HFFc6 (cell line): ENCODE measurements at places on chromosomes 3 and 15. TPM values are rescaled to one million over a fixed set of nuclear protein-coding genes. Genes with fewer than 3 reads are reported as not detected.

GRCh38 chr3:48692551-48692950 lies 6.8 kb upstream of the NCKIPSD start:
- peaks cover 31% of the 10 kb centered on the region for H3K36me3 ChIP-seq
- DNase-seq, result no peak
- peak overlapping the region; percentile 97 for H3K27ac ChIP-seq
- peaks cover 4% of the 10 kb centered on the region; the same call in 1 of the 2 replicates for H3K27me3 ChIP-seq

- no peak overlapping the region for H3K4me3 ChIP-seq
- peaks cover 25% of the 10 kb centered on the region for H3K4me1 ChIP-seq
- no peaks in the 10 kb centered on the region; the same call in 1 of the 2 replicates for H3K36me3 ChIP-seq
- DNase-seq, result peak; percentile 67
- H3K27me3 ChIP-seq, result no peaks in the 10 kb centered on the region
These were observed 3.4 kb downstream of the PARP9 start for GRCh38 chr3:122560680-122561079.

GRCh38 chr3:162643245-162643644 lies 1146.6 kb downstream of the OTOL1 start:
- H3K36me3 ChIP-seq, result peaks cover 19% of the 10 kb centered on the region
- H3K4me3 ChIP-seq, result no peak overlapping the region
- H3K27ac ChIP-seq, result no peak overlapping the region
- H3K4me1 ChIP-seq, result peaks cover 18% of the 10 kb centered on the region

DNA sequence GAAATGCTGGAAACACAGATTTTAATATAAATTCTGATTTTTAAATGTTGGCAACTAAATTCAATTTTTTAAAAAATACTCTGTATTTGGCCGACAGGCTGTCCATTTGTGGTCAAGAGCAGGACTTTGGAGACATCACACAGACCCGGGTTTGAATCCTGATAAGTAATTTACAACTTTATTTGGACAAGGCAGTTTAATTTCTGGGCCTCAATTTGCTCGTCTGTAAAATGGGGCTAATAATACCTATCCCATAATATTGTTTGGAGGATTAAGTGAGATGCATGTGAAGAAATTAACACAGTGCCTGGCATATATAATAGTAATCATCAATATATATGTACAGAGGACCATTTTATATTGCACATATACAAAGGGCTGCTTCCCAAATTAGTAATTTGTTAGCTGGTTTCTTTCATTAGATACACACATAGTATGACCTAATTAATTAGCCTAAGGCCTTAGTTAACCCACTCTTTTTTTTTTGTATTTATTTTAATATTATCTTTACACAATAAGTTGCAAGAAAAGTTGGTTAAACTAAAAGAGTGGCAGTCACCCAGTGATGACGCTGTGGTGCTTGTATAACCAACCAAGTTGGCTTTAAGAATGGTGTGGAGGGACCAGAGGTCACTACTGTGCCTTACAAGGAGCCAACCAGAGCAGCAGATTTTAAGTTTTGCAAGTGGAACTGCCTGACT lies 665 bp downstream of the PIGB start:
- peaks cover 21% of the 10 kb centered on the region for H3K36me3 ChIP-seq
- peak overlapping the region; percentile 99 for H3K4me3 ChIP-seq

- peaks cover 9% of the 10 kb centered on the region for H3K4me1 ChIP-seq
- peaks cover 5% of the 10 kb centered on the region for H3K27me3 ChIP-seq
- DNase-seq, result no peak
- H3K27ac ChIP-seq, result no peak overlapping the region
- H3K36me3 ChIP-seq, result no peaks in the 10 kb centered on the region
These were observed 950 bp downstream of the ANKDD1A start for GRCh38 chr15:64912379-64913325.

DNA sequence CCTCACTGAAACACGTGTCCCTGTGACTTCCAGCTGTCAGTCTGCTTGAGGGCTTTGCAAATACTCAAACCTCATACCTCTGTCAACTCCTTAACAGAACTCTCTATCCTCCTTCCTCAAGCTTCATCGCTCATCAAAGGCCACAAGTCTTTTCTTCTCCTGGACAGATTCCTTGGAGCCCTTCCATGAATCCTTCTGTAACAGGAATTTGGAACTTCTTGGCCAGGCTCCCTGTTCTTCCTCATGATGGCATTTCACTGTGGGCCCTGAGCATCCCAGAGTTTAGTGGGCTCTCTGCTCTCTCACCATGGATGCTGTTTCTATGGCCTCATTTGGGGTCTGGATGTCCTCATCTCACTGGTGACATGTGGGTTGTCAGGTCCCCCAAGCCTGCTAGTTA lies 105.0 kb upstream of the TLE3 start:
- H3K36me3 ChIP-seq, result no peaks in the 10 kb centered on the region
- no peak overlapping the region for H3K27ac ChIP-seq
- H3K4me1 ChIP-seq, result no peaks in the 10 kb centered on the region; the same call in 1 of the 2 replicates
- H3K4me3 ChIP-seq, result no peak overlapping the region
- H3K27me3 ChIP-seq, result peaks cover 43% of the 10 kb centered on the region

DNA sequence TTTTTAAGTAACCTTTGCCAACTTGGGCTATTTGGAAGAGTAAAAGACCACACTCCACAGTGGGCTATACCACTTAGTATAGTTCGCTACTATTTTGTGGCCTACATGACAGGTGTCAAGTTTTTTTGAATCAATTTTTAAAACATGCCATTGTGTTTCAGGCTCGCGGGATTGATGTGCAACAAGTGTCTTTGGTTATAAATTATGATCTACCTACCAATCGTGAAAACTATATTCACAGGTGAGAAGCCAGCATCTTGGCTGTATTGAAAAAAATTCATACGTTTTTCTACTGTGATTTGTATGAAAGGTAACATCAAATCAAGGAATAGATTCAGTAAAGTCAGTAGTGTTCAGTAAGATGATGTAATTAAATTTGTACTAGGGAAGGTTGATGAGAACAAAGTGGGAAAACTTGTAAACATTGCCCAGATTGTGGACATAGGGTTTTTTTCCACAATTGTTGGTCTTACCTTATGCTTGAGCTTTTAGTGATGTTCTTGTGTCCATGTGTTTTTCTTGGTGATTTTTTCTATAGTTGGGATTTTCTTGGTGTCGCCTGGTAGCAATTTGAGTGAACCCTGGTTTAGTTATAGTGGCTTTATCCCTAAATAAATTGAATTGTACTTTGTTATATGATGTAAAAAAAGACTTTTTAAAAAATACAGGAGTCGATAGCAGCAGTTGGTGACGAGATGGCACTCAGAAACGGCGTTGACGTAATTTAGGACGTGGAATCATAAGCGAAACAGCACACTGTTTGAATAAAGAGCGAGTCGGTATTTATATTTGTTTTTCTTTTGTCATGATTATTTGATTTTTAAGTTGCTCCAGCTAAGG lies 4.5 kb downstream of the EIF4A2 start:
- peaks cover 48% of the 10 kb centered on the region for H3K4me1 ChIP-seq
- H3K27me3 ChIP-seq, result peaks cover 20% of the 10 kb centered on the region
- DNase-seq, result no peak
- H3K27ac ChIP-seq, result peak overlapping the region; percentile 67
- H3K36me3 ChIP-seq, result peaks cover 64% of the 10 kb centered on the region

DNA sequence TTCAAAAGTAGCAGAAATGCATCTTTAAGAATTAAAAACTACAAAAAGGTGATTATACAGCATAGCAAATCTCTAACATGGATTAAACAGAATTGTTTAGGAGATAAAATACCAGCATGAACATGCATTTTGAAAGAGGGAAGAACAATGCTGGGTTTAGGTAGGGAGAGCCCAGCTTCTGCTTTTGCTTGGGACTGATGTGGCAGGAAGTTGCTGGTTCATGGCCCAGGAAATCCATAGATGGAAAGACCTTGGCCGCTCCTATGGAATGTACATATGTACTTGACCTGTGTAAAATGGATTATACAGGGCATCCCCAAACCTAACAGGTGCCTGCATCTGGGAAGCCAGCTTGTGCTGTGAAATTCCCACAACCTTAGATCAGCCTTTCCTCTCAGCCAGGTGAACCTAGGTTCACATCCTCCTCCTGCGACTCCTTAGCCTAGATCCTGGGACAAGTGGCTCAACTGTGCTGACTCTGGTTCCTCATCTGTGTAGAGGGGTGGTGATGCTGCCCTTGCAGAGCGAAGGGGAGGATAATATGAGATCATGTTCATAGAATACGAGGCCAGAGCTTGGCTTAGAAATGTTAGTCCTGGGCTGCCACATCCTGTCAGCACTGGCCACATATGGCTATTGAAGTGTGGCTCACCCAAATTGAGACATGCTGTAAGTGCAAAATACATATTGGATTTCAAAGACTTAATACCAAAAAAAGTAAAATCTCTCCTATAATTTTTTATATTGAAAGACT lies 47.0 kb upstream of the PLXNA1 start:
- no peak overlapping the region for H3K4me3 ChIP-seq
- no peaks in the 10 kb centered on the region for H3K36me3 ChIP-seq
- peaks cover 75% of the 10 kb centered on the region for H3K4me1 ChIP-seq
- no peak for DNase-seq
- no peaks in the 10 kb centered on the region for H3K27me3 ChIP-seq
- H3K27ac ChIP-seq, result no peak overlapping the region

POPDC2 gene
- 0.39 to 0.98 TPM (median 0.80 TPM) in 3 replicates for total RNA-seq

DNA sequence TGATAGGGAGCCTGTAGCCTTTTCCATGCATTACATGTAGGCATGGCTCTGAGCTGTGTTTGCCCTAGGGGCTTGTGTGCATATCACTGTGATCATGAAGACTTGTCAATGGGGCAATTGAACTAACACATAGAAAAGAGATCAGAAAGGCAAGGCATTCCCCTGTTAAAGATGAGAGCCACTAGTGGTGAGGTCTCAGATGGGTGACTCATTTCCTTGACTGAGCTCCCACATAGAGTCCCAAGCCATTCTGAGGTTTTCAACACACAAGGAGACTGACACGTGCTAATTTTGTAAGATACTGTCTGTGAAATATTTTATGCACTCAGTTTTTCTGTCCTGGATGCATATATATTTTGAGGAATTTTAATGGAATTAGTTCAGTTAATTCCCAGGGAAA lies 53.8 kb downstream of the SAMMSON start:
- H3K4me3 ChIP-seq, result no peak overlapping the region
- H3K4me1 ChIP-seq, result no peaks in the 10 kb centered on the region
- H3K27ac ChIP-seq, result no peak overlapping the region
- H3K36me3 ChIP-seq, result no peaks in the 10 kb centered on the region
- H3K27me3 ChIP-seq, result peaks cover 6% of the 10 kb centered on the region; the same call in 1 of the 2 replicates
- DNase-seq, result no peak

- no peak for DNase-seq
- H3K27ac ChIP-seq, result no peak overlapping the region
- peaks cover 31% of the 10 kb centered on the region for H3K27me3 ChIP-seq
- H3K4me1 ChIP-seq, result no peaks in the 10 kb centered on the region
- H3K4me3 ChIP-seq, result no peak overlapping the region
These were observed 165.6 kb downstream of the FAM43A start for GRCh38 chr3:194851254-194851653.

DNA sequence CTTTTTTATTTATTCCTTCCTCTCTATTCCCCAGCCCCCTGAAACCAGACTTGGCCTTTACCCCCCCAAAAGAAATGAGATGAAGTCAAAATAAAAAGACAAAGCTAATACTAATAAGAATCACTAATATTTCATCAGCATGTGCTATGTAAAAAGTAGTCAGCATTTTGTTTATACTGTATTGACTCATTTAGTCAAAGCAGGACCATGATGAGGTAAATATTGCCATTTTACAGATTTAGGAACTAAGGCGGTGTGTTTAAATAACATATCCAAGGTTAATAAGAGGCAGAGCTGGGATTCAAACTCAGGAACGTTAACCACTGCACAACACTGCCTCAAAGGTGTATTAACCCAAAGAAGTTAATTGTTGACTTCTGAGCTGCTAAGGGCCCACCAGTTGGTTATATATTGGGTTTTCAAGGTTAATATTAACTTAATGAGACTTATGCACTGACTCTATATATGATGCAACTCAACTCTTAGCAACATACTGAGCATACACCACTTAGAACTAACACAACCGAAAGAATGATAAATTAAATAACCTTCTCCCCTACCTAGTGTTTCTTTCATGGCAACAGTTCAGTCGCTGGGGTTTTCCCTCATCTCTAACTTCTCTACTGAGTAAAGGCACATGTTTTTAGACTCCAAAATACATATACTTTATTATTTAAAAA lies 34.7 kb downstream of the FOXP1 start:
- peaks cover 48% of the 10 kb centered on the region for H3K4me1 ChIP-seq
- H3K36me3 ChIP-seq, result peaks cover 7% of the 10 kb centered on the region; the same call in 1 of the 2 replicates
- H3K4me3 ChIP-seq, result no peak overlapping the region
- no peak for DNase-seq

DNA sequence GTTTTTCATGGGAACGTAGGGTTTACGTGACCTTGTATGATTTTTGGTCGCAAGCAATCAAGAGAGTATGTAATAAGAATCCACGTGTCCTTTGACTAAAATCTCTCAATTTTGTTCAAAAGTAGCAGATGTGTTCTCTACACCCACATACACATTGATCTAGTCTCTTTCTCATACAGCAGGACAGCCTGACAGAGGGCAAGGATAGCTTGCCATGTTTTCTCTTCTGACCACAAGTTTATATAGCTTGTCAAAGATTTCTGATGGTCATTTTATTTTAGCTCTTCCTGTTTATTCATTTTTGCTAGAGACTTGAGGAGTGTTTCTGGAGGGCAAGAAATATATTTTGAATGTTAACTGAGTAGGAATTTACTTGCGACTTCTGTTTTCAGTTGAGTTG lies 570.2 kb upstream of the ALCAM start:
- no peaks in the 10 kb centered on the region for H3K36me3 ChIP-seq
- no peaks in the 10 kb centered on the region for H3K4me1 ChIP-seq
- DNase-seq, result no peak
- no peaks in the 10 kb centered on the region for H3K27me3 ChIP-seq
- no peak overlapping the region for H3K27ac ChIP-seq
- no peak overlapping the region for H3K4me3 ChIP-seq

GRCh38 chr15:78840661-78841375 lies 29.6 kb upstream of the ADAMTS7 start:
- H3K4me3 ChIP-seq, result no peak overlapping the region
- H3K27ac ChIP-seq, result peak overlapping the region; percentile 23; the same call in 1 of the 2 replicates
- H3K27me3 ChIP-seq, result peaks cover 26% of the 10 kb centered on the region
- peaks cover 12% of the 10 kb centered on the region for H3K4me1 ChIP-seq
- H3K36me3 ChIP-seq, result no peaks in the 10 kb centered on the region
- peak; percentile 8 for DNase-seq

GRCh38 chr3:191762323-191762960 lies 301.5 kb downstream of the PYDC2 start:
- no peaks in the 10 kb centered on the region for H3K27me3 ChIP-seq
- peak overlapping the region; percentile 71 for H3K4me3 ChIP-seq
- no peaks in the 10 kb centered on the region for H3K36me3 ChIP-seq
- H3K27ac ChIP-seq, result peak overlapping the region; percentile 82
- peak; percentile 77 for DNase-seq

ST8SIA2 gene
- 0.12 TPM in 1 of 3 replicates, not detected in the others for total RNA-seq

BSN gene
- 0.07 to 0.14 TPM (median 0.08 TPM) in 3 replicates for total RNA-seq
